Inflammatory macrophage treated with lipopolysaccharide for 1 hour (primary cell): ENCODE measurements at places on chromosomes 2 and 18.

DNA sequence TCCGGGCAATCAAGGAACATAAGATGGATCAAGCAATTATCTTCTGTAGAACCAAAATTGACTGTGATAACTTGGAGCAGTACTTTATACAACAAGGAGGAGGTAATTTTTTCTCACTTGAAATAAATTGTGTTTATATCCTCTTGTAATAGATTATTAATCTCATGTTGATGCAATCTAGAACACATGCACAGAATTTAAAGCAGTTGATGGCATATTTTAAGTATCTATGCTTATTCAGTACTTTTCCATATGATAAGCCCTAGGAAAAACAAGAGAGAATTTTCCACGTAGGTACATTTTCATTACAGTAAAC is 31.8 kb downstream of the DDX1 start:
- no peak for DNase-seq

DNA sequence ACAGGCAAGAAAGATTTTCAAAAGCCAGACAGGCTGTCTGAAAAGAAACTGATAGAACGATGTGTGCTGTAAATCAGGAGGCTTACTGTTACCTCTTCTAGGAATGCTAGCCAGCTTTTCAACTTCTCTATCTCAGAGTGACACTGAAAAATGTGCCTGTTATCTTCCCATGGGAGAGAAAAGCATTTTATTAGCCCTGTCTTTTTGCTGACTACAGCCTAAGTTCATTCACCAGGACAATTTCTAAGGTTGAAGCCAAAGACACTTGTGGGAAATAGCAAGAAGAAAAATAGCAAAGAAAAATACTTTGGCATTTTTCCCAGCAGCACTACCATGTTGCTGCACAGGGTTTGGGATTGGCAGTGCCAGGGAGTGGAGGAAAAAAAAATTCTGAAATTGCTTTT is 34.0 kb downstream of the ABCB11 start:
- DNase-seq: no peak

GRCh38 chr18:77052297-77052982 is 80.1 kb downstream of the MBP start:
- DNase-seq: no peak

DNA sequence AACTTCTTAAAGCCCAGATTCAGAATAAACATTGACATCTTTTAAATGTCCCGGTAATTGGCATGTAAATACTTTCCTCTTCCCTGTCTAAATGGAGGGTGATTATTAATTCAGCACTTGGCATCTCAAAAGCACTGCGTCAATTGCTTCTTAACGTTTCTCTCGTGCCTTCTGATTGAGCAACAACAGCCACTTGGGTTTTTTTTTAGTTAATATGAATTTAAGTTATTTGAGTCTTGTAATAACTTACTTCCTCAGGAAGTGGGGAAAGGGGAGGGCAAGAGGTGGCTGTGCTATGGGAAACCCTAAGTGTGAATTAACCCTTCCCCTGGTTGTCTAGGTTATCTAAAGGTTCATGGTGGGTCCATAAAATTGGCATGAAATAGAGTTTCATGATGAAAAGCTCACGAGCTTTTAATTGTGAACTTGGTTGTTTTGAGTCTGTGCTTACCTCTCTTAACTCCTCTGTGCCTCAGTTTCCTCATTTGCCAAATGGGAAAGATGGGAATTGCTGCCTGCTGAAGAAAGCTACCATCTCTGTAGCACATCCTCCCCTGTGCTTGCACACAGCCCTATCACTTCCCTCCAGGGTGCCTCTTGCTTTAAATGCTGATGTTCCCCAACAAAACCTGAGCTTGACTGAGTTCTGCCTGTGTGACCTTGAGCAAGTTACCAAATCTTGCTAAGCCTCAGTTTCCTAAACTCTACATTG is 126.3 kb upstream of the BCL2L11 start:
- peak; percentile 74 for DNase-seq

GRCh38 chr2:76257802-76258201 is 547.1 kb upstream of the GCFC2 start:
- no peak for DNase-seq
